ENCODE measurements at places on chromosomes 7 and 10.

- no peak for DNase-seq
Measured at GRCh38 chr7:91243591-91244301, 20.5 kb upstream of the FZD1 start.

GRCh38 chr10:94316560-94316959 is 46.2 kb downstream of the NOC3L start:
- no peak for DNase-seq

- DNase-seq, result no peak
Measured at GRCh38 chr10:51302316-51302715, 228.0 kb downstream of the PRKG1 start.

- DNase-seq, result peak; percentile 73
Measured at GRCh38 chr7:137454246-137454724, 110.8 kb upstream of the PTN start.

GRCh38 chr7:116776610-116777289 is 85.6 kb upstream of the CAPZA2 start:
- DNase-seq, result no peak

GRCh38 chr7:140056431-140057142 is 6.2 kb downstream of the PARP12 start:
- no peak for DNase-seq

GRCh38 chr7:105786520-105787470 is 89.6 kb downstream of the ATXN7L1 start:
- no peak for DNase-seq

- DNase-seq, result no peak
Measured at GRCh38 chr7:5541087-5541992, 117.7 kb upstream of the TNRC18 start.

DNA sequence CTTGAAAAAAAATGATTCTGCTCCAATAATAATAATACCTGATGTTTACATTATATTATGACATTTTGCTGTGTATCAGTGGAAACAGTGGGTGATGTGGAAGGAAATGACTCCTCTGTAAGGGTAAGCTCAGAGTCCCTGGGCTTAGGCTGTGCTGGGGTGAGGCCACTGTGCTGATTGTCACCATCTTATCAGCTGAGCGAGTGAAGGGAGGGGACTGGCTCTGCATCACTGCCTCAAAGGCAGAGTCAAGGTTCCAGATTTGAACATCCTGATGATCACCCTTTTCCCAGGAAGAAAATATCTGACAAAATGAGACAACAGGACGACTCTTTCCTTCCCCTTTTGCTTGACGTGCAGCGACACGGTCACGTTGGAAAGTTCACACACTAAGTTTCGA is 24.0 kb upstream of the HABP2 start:
- no peak for DNase-seq

DNA sequence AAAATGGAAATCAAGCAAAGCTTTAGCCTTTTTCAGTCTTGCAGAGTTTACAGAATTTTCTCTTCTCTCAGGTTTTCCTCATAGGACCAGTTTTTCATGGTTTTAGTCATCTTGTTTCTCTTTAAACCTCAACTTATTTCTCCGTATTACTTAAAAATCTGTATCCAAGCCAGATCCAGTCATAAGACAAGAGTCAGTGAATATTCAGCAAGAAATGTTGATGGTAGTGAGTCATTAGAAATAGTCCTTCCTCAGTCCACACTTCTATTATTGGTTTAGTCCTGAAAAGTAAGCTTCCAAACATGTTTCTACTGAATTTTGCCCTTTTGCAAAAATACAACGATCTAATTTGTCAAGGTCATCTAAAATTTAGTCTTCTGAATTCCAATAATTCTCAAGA is 107.0 kb downstream of the VIM start:
- DNase-seq, result no peak

DNA sequence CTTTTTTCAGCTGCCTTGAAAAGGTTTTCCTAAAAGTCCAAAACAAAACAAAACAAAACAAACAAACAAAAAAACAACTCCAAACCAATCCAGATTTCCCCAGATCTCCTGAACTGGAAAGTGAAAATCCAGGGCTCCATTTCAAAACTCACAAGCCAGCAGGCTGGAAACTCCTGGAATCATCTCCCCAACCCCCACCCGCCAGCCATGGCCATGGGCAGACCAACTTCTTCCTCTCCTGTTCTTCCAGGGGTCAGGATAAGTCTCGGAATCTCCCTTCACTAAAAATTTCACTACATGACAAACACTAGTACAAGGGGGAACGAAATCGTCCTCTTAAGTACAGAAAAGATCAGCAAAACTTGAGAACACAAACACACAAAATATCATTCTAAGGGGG is 40.4 kb downstream of the GNA12 start:
- DNase-seq, result no peak

- DNase-seq, result no peak
Measured at GRCh38 chr10:13594641-13595040, 7.9 kb downstream of the PRPF18 start.

- no peak for DNase-seq
Measured at GRCh38 chr10:311901-312665, 176.8 kb downstream of the ZMYND11 start.

- DNase-seq, result no peak
Measured at GRCh38 chr7:46147871-46148270, 226.8 kb upstream of the IGFBP3 start.

- no peak for DNase-seq
Measured at GRCh38 chr10:6569259-6569658, 10.8 kb downstream of the PRKCQ start.

- DNase-seq, result no peak
Measured at GRCh38 chr7:122588621-122589020, 110.3 kb downstream of the RNF133 start.

- no peak for DNase-seq
Measured at GRCh38 chr10:45505311-45505710, 131.3 kb downstream of the ALOX5 start.

- no peak for DNase-seq
Measured at GRCh38 chr10:5147255-5147980, 37.5 kb downstream of the AKR1C8 start.

DNA sequence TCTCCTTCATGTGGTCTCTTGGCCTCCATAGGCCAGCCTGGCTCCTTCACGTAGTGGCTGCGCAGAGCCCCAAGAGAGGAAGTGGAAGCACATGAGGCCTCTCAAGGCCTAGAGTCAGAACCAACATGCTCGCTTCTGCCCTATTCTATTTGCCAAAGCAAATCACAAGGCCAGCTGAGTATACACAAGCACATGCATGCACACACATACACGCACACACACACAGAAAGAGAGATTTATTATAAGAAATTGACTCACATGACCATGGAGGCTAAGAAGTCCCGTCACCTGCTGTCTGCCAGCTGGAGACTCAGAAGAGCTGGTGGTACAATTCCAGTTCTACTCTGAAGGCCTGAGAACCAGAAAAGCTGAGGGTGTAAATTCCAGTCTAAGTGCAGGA is 64.3 kb upstream of the NRP1 start:
- DNase-seq, result no peak

GRCh38 chr7:151662251-151662826 is 142.6 kb upstream of the RHEB start:
- DNase-seq, result no peak

GRCh38 chr10:103852189-103852711 is 3.1 kb downstream of the SH3PXD2A start:
- no peak for DNase-seq

DNA sequence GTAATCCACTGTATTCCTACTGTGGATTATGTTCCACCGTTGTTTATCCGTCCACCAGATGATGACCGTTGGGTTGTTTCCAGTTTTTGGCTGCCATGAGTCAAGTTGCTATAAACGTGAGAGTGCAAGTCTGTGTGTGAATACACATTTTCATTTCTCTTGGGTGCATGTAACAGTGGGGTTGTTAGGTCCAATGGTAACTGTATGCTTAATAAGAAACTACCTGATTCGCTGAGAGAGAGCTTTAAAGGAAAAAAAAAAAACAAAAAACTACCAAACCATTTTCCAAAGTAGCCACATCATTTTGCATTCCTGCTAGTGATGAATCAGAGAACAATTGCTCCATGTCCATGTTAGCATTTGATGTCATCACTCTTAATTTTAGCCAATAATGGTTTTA is 15.9 kb downstream of the UBN2 start:
- no peak for DNase-seq

- DNase-seq, result no peak
Measured at GRCh38 chr10:14296065-14296709, 34.5 kb downstream of the FRMD4A start.

- no peak for DNase-seq
Measured at GRCh38 chr10:22259280-22259679, 41.5 kb upstream of the EBLN1 start.

GRCh38 chr7:129053938-129054437 is 923 bp downstream of the TNPO3 start:
- DNase-seq, result no peak

- DNase-seq, result peak; percentile 83
Measured at GRCh38 chr10:23343591-23344240, 881 bp downstream of the C10orf67 start.

- no peak for DNase-seq
Measured at GRCh38 chr10:44949127-44949802, 10.3 kb upstream of the RASSF4 start.

DNA sequence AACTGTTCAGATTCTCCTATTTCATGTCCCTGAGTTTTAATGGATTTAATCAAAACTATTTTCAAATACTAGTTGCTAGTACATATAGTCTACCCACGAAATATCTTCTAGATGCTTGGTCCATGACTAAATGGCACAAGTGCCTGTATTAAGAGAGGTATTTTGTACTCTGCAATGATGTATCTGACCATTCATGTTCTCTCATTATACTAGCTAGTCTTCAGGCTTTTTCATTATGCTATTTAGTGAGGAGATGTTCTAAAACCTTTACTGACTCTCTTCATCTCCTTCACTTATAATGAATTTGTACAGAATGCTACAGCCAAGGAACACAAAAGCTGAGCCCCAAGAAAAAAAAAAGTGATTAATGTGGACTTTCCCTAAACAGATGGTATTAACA is 222.5 kb downstream of the AHR start:
- no peak for DNase-seq

DNA sequence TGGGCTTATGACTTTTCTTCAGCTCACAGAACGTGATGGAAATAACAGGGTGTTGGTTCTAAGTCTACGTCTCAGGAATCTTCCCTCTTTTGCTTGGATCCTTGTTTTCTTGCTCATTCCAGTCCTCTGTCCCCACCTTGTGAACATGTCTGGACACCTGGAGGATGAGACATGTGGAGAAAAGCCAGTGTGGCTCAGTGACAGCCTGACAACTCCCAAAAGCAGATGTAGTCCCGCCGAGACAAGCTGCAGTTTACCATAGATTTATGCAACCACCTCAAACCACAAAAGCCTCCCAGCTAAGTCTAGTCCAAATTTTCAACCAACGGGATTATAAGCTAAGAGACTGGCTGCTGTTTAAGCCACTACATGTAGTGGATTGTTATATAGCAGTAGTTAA is 476.1 kb downstream of the SH2D4B start:
- DNase-seq, result no peak

- DNase-seq, result no peak
Measured at GRCh38 chr7:98622926-98623325, 5.8 kb downstream of the NPTX2 start.

DNA sequence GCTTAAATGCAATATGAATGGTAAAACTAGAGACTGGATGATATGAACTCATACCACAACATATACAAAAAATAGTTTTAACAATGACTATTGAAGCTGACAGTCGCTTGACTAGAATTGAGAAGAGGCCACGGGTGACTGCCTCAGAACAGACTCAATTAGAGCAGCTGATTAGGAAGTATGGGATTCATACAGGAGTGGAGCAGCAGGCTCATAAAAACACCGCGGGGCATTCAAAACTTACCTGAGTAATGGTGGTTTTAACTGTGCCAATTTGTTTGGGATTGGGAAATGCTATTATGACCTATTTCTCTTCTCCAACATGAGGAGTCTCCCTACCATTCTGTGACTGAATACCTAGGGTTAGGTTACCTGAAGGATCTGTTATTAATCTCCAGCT is 2.1 kb downstream of the CADPS2 start:
- DNase-seq, result no peak

- no peak for DNase-seq
Measured at GRCh38 chr7:158244873-158245723, 342.5 kb downstream of the PTPRN2 start.
